ENCODE measurements at places on chromosomes 16 and 17.

- no peak for DNase-seq
Measured at GRCh38 chr17:66507982-66508760, 205.8 kb downstream of the PRKCA start.

- DNase-seq = peak; percentile 50
Measured at GRCh38 chr16:81940781-81941560, 70.3 kb downstream of the SDR42E1 start.

- no peak for DNase-seq
Measured at GRCh38 chr16:63787014-63787413, 1334.8 kb downstream of the CDH11 start.

GRCh38 chr17:75370286-75370915, 35.1 kb downstream of the GRB2 start:
- no peak for DNase-seq

- DNase-seq = no peak
Measured at GRCh38 chr16:79185711-79186110, 414.8 kb downstream of the MAF start.

- DNase-seq = no peak
Measured at GRCh38 chr17:18910881-18911280, 41.1 kb upstream of the SLC5A10 start.

- no peak for DNase-seq
Measured at GRCh38 chr17:62675260-62675659, 47.8 kb downstream of the MRC2 start.

DNA sequence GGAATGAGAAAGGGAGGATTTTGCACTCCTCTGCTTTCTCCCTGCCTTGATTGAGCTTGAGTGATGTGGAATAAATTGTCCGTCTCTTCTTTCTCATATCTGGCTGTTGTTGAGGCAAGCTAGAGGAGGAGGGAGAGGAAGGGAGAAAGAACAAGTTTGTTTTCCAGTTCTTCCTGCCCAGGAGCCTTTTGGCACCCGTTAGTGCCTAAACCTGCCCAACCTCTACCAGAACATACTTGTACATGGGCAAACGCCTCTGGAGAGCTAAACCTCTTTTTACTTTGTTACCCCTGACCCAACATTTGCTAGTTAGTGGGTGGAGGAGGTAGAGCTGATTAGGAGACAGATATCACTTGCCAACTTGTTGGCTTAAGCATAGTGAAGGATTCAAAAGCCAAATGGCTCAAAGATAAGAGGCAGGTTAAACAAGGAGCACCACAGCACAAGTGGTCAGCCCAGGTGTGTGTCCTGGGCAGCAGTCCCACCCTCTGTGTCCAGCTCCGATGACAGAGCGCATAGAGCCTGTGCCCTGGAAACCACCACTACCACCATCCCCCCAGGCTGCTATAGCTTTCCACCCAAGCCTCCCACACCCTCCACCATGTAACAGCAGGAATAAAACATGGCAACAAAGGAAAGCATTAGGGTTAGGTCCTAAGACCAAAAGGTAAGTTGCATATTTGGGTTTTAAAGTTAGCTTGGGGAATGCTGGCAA, 6.5 kb downstream of the ODF4 start:
- DNase-seq = no peak

GRCh38 chr16:80369138-80369958, 171.4 kb upstream of the DYNLRB2 start:
- DNase-seq = peak; percentile 74

- DNase-seq = peak; percentile 70
Measured at GRCh38 chr17:50212121-50212843, 10.9 kb upstream of the COL1A1 start.

- no peak for DNase-seq
Measured at GRCh38 chr16:50274326-50275097, 8.2 kb downstream of the ADCY7 start.

DNA sequence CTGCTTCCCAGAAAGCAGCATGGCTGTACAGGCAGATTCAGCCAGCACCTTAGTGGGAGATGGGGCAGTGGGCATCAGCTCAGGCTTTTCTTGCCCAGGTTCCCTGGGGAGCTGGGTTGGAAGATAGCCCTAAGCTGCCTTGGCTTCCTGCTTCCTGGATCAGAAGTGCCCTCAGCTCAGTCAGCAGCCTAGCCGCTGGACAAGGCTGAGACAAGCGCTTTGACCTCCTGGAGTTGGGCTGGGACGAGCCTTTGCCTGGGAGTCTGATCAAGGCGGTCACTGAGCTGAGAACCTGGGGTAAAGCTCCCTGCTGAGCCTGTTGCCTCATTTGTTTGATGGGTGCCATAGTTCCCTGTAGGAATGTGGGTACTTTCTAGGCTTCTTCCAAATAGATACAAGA, 190.0 kb downstream of the RAB11FIP4 start:
- DNase-seq = no peak

GRCh38 chr17:72234985-72235384, 114.2 kb downstream of the SOX9 start:
- DNase-seq = no peak

- no peak for DNase-seq
Measured at GRCh38 chr16:67294171-67294757, 14.9 kb downstream of the PLEKHG4 start.

DNA sequence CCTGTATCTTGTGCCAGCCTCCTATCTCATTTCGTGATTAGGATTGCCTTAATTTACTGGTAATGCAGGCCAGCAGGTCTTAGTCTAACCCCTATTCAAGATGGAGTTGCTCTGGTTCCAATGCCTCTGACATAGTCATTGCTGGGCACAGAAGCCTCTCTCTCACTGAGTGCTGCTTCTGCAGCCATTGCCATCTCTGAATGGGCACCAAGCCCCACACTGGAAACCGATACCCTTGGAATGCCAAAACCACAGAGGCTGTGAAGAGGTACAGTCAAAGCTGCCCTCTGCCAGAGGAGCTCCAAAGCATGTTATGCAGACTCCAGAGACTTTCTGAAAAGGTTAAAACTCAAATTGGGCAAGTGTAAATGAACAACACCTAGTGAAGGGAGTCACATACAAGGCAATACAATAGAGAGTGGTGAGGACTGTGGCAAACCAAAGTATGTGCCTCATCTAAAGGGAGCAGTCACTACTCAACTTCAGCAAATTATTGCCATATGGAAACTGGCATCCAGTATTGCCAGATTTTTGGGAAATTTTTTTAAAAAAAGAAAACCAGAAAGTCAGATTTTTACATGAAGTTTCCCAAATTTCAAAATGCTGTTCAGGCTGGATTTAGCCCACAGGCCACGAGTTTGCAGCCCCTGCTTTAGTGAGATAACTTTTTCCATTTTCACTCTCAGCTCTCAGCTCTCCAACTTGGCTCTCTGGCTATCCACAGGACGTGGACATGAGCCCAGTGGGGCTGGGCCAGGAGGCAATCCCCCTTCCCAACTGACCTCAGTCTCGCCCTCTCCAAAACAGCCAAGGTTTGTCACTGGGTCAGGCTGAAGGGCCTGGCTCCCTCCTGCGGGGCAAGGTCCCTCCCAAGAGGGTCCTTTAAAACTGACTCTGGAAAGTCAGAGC, 2.1 kb upstream of the MMP2 start:
- DNase-seq = no peak

DNA sequence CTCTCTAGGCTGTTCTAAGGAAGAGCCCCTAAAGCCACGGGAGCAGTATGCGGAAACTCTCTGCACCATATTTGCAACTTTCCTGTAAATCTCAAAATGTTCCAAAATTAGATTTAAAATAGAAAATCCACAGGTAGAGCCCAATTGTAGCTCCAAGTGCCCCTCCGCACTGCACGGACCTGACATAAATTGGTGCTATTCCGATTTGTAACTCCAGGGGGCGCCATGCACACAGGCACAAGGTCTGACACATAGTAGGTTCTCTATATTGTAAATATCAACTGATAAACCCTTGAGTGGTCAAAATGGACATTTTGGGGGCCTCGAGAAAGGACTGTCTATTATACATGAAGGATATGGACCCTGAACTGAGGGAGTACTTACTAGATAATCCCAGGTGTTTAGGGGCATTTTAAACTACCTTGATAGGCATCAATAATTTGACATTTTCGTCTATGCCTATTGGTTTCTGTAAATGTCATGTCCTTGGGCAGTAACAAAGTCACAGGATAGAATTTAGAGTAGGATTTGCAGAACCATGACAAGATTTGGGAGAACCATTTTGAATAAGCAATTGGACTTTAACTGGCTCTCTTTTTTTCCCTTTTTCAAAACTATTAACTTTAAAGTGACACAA, 36.6 kb upstream of the TMEM132E start:
- DNase-seq = peak; percentile 35

DNA sequence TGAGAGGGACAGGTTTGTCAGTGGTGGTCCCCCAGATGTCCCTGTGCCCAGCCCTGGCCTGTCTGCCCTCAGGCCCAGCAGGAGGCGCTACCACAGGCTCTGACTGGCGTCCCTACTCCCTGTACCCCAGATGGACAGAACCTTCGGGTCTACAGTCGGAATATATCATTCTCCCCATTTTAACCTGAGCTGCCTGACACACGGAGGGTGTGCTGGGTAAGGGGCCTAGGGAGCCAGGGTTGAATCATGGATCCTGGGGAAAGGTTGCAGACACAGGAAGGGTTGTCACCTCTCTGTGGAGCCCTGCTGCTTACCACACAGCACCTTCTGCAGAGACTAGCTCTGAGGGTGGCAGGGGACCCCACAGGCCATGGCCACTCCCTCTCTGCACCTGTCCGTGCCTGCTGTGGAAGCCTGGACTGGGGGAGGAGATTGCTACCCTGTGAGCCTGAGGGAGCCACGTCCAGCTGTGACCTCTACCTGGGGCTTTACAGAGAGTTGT, 162.2 kb upstream of the ZNF267 start:
- DNase-seq = no peak

GRCh38 chr16:4241258-4241927, 487 bp downstream of the SRL start:
- no peak for DNase-seq

- DNase-seq = peak; percentile 71
Measured at GRCh38 chr16:3819746-3820724, 60.5 kb downstream of the CREBBP start.

DNA sequence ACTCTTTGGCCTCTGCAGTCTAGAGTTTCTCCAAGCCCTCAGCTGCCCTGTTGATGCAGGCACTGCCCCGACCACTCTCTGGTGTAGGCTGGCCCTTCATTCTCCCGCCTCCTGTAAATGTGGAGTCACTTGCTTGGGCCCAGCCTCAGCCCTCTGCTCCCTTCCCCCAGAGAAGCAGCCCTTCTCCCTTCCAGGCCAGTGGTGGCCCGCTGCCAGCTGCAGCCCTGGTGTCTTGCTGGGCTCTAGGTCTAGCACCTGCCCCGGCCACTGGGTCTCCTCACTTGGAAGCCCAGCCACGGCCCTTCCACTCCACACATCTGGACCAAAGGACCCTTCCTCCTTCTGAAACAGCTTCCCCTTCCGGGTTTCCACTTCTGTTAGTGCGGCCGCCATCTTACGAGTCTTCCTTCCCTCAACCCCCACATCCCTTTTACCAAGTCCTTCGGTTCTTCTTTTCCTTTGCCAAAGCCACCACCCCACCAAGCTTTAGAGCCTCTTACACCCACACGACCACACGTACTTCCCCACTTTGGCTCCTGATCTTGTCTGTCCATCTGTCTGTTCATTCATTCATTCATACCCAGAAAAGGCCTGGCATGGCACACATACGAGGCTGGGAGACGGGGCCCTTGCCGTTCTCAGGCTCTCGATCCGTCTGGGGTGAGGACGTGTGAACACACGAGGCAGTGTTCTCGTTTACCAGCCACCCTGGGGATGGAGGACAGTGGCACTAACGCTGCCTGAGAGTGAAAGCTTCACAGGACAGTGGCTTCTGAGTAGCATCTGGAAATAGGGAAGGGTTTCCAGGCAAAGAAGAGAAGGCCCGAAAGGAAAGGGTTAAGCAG, 68.0 kb downstream of the ABR start:
- no peak for DNase-seq

- DNase-seq = no peak
Measured at GRCh38 chr17:21223086-21223485, 9.1 kb upstream of the TMEM11 start.

DNA sequence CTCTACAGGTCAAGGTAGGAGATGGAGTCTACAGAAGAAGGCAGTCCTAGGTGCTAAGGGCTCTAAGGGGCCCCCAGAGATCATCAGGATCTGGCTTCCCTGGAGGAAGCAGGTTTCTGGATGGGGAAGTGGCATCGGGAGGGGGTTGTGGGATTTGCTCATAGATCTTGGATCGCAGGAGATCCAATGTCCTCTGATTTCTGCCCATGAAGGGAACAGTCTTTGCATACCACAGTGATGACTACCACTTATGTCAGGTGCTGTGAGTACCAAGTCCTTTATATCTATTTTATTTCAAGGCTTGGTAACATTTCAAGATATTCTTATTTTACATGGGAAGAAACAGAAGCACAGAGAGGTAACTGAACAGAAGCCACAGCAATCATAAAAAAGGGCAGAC, 164.0 kb downstream of the RGS9 start:
- no peak for DNase-seq

DNA sequence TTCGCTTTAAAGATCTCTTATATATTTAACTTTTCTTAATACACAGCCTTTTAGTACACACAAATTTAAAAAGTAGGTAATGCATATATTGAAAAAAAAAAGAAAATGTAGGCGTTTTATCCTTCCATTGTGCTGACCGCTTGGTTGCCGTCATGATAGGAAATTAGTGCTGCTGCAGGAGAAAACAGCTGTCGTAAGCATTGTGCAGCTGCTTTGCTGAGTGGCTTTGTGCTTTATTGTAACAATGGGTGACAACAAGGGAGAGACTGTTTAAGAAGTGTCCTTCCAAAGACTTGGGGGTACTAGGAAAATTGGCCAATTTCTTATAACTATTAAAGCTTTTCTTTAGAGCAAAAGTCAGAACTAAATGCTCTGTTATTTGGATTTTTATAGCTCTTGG, 5.0 kb downstream of the HERPUD1 start:
- no peak for DNase-seq

DNA sequence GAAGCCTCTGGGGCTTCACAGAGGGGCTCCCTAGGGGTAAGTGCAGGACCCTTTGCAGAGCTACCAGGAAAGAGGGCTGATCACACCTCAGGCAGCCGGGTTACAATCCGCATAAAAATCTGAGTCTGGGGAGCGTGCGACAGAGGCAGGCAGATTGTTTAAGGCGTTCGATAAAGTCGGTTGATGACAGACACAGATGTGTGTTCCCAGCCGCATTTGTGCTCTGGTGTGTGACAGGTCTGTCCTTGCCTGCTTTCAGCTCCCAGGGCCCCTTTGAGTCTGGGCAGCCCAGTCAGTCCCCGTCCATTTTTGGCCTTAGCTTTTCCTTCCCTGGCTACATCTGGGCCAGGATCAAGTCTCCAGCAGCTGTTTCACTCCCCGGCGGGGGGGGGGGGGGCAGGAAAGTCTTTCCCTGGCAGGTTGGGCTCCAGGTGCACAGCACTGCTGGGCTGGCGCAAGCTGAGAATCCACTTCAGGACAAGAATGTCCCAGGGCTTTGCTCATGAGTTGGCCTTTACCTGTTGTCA, 1.3 kb upstream of the ZACN start:
- DNase-seq = no peak
